ENCODE measurements at places on chromosomes 13 and 19. TPM values are rescaled to one million over a fixed set of nuclear protein-coding genes. Genes with fewer than 3 reads are reported as not detected.

Gene ZNF555
- total RNA-seq: 2.3 TPM

Gene GFY
- not detected for total RNA-seq

Gene CPB2
- 1.8 TPM for total RNA-seq

Gene METTL21C
- not detected for total RNA-seq

DNA sequence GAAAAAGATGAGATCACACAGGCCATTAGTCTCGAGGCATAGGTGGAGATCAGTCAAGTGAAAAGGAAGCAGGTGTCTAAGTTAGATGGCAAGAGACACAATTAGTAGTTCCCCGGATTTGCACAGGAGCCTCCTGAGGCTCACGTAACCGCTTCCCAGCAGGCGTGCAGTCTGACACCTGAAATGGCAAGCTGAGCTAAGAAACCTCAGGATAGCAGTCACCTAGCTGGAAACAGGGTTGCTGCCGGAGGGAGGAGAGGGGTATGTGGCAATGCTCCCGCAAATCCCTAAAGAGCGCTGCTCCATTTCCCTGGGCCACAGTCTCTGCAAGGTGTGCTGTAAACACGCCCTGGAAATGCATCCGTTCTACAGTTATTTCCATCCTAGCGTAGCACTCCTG, 1151.0 kb downstream of the DIAPH3 start:
- no peaks in the 10 kb centered on the region for H3K27me3 ChIP-seq
- H3K27ac ChIP-seq: no peak overlapping the region
- no peak overlapping the region for H3K4me3 ChIP-seq
- no peak for DNase-seq

GRCh38 chr13:44385847-44386246, 12.2 kb downstream of the SERP2 start:
- H3K27me3 ChIP-seq: no peaks in the 10 kb centered on the region
- no peak overlapping the region for H3K27ac ChIP-seq
- peaks cover 8% of the 10 kb centered on the region for H3K4me1 ChIP-seq
- no peak for DNase-seq

GRCh38 chr13:81051873-81052272, 710.9 kb upstream of the SPRY2 start:
- H3K27ac ChIP-seq: no peak overlapping the region
- H3K27me3 ChIP-seq: no peaks in the 10 kb centered on the region
- H3K4me1 ChIP-seq: no peaks in the 10 kb centered on the region
- no peak overlapping the region for H3K4me3 ChIP-seq
- H3K36me3 ChIP-seq: no peaks in the 10 kb centered on the region
- no peak for DNase-seq
